ENCODE measurements at places on chromosomes 7 and 10.

- no peak for DNase-seq
Measured at GRCh38 chr10:27445070-27445469, 59.0 kb upstream of the RAB18 start.

- no peak for DNase-seq
Measured at GRCh38 chr10:87534173-87534858, 29.6 kb downstream of the MINPP1 start.

GRCh38 chr10:20893297-20893696, 3.8 kb downstream of the NEBL start:
- DNase-seq: no peak

GRCh38 chr10:98376485-98376884, 38.5 kb downstream of the PYROXD2 start:
- DNase-seq: no peak
